T-helper 9 cell (primary cell): ENCODE measurements at places on chromosomes 12 and 14.

- DNase-seq: no peak
Measured at GRCh38 chr14:37202265-37202664, 4.5 kb downstream of the MIPOL1 start.

- no peak for DNase-seq
Measured at GRCh38 chr14:72261068-72261467, 328.8 kb downstream of the RGS6 start.

DNA sequence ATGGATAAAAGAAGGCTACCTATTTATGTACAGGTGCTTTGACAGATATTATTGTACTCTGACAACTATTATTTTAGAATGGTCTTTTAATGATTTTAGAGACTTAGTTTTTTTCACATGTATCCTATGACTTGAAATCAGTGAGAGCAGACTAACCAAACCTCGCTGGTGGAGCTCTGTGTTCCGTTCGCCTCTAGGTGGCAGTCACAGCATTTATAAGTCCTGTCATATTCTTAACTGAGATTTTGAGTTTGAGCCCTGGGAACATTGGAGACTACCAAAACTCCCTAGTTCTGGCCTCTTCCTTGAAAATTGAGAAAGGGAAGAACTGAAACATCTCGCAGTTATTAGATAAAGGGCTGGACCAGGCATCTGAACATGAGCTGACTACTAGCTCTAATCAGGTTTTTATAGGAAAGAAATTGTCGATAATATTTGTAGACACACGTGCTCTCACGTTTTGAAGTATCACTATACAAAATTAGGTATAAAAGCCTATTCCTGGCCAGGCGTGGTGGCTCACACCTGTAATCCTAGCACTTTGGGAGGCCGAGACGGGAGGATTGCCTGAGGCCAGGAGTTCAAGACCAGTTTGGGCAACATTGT lies 48.3 kb downstream of the TTLL5 start:
- peak; percentile 45 for DNase-seq

- DNase-seq: no peak
Measured at GRCh38 chr12:45298721-45299692, 83.1 kb downstream of the ANO6 start.

- DNase-seq: no peak
Measured at GRCh38 chr12:105741786-105742566, 396.8 kb downstream of the NUAK1 start.

- no peak for DNase-seq
Measured at GRCh38 chr12:21894792-21895595, 46.2 kb downstream of the ABCC9 start.

- no peak for DNase-seq
Measured at GRCh38 chr12:6177642-6178358, 22.4 kb upstream of the CD9 start.

DNA sequence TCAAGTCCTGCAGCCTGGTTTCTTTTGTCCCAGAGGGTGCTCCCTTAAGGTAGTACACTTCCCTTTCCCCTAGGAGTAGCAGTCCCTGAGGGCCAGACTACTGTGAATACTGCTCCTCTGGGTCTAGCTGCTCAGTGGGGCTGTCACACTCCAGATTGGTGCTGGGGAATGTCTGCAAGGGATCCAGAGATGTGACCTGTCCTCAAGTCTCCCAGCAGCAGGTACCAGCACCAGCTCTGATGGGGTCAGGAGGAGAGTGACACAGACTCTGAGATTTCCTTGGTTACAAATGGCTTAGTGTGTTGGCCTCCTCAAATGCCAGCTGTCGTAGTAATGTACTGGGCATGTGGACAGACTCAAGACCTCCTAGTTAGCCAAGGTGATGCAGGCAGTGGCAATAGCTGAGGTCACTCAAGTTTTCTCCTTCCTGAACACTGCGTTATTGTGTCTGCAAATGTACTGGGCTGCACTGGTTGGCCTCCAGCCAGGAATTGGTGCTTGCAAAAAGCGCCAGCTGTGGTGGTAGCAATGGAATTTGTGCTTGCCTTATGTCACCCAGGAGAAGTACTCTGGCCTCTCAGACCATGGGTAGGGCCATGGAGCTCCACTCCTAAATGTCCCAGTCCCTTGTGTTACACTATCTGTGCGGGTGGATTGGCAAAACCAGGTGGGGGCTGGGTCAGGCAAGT lies 36.4 kb upstream of the AEBP2 start:
- DNase-seq: no peak

DNA sequence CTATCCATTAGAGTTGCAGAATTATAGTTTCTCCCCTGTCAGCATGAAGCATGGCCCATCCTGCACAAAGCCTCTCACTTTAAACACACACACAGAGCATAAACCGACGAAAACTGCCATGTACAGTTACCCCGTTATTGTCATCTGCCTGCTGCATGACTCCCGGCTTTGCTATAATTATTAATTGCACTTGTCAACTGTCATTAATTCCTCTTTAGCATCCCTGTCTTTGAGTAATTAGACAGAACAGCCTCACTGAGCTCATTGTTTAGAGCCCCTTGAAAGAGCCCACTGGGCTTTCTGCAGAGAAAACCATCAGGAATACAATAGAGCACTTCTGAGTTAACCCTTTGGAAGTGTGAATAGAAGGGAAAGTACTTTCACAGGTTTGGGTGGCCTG lies 307.2 kb upstream of the SOX5 start:
- no peak for DNase-seq
